ENCODE measurements at places on chromosomes 16 and 17.

- no peak for DNase-seq
Measured at GRCh38 chr17:48487221-48487620, 43.6 kb downstream of the HOXB1 start.

DNA sequence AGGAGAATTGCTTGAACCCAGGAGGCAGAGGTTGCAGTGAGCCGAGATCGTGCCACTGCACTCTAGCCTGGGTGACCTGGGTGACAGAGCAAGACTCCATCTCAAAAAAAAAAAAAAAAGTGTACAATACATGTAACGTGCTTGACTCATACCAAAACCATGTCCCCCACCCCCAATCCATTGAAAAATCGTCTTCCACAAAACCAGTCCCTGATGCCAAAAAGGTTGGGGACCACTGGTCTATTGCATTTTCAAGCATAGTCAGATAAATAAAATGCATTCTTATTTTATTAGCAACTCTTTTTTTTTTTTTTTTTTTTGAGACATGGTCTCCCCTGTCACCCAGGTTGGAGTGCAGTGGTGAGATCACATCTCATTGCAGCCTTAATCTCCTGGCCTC, 52.1 kb downstream of the COPRS start:
- no peak for DNase-seq

DNA sequence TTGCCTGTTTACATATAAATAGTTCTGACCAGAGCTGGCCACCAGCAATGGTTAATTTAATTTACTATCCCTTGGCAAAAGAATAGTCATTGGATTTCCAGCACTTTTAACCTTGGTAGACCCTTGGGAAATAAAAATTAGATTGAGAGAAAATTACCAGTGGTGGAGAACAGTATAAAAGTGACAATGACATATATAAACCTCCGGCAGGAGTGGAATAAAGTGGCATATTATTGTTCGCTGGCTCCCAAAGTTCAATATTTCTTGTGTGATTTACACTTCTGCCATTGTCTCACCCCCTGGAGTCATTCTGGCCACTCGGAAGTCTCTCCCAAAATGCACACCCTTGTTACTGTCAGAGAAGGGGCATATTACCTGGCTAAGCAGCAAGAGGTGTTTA, 347.7 kb downstream of the NPIPA8 start:
- DNase-seq = no peak

- DNase-seq = no peak
Measured at GRCh38 chr16:53803998-53804397, 100.0 kb downstream of the FTO start.

DNA sequence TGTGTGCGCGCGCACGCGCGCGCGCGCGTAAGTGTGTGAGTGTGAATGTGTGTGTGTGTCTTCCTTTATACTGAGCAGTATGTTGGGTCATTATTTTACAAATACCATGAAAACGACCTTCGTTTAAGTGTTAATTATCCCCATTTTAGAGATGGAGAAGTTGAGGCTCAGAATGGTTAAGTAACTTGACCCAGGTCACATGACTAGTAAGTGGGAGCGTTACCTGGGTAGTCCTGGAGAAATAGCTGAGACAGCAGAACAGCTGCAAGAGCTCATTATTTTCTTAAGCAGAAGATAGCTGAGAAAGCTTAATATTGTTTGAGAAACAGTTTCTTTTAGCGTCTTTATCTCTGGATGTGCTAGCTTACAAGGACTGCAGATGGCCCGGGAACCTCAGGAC, 78.8 kb downstream of the IRX3 start:
- DNase-seq = no peak

DNA sequence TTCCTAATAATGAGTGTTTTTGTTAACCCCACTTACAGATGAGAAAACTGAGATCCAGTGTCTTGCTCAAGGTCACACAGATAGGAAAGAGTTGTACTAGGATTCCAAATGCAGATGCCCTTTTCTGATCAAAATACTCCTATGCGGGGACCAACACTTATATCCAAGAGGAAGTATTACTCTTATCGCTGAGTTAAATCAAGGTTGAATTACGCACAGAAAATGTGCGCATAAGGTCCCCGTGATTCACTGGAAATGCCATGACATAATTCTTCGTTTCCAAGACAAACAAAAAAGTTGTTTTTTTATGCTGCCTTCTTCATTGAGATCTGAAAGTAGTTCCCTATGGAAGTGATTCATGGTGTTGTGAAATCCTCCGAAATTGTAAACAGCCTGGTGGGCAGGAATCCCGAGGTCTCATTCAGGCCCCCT, 463.8 kb upstream of the HSBP1 start:
- DNase-seq = no peak

- no peak for DNase-seq
Measured at GRCh38 chr16:78894886-78895285, 705.7 kb downstream of the MAF start.

- no peak for DNase-seq
Measured at GRCh38 chr17:48290378-48290777, 139.6 kb downstream of the SKAP1 start.

GRCh38 chr17:42310787-42311215, 22.5 kb downstream of the STAT5A start:
- no peak for DNase-seq

GRCh38 chr17:32693194-32693897, 183.6 kb downstream of the MYO1D start:
- DNase-seq = no peak

DNA sequence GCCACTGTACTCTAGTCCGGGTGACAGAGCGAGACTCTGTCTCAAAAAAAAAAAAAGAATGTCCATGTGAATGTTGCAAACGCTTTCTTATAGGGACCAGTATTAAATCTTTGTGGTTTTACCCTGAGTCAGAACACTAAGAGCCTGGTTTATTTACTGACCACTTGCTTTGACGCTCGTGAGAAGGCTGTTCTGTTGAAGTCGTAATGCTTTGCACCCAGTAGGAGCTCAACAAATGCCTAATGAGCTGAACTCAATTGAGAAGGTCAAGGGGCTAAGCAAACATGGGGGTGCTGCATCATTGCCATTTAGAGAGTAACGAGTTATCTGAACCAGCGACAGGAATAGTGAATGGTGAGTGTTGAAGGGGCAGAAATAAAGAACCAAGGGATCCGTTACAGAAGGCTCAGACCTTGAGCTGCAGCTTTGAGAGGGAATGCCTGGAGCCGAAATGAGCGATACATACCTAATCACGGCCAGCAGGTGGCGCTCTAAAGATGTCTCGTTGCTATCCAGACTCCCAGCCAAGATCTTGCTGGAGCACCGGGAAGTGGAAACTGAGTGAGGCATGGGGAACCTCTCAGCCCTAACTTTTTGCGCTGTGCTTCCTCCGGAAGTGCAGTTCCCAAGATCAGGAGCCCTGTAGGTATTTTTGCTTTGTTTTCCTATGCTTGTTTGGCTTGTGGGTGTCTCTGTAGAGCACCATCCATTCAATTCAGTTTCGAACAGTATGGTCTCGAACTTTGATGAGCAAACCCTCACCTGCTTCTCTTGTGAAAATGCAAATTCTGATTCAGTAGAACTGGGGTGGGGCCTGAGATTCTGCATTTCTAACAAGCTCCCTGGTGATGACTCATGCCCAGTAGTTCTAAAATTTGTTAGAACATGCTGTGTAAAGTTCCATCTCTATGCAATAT, 12.6 kb upstream of the RNF222 start:
- DNase-seq = peak; percentile 79

DNA sequence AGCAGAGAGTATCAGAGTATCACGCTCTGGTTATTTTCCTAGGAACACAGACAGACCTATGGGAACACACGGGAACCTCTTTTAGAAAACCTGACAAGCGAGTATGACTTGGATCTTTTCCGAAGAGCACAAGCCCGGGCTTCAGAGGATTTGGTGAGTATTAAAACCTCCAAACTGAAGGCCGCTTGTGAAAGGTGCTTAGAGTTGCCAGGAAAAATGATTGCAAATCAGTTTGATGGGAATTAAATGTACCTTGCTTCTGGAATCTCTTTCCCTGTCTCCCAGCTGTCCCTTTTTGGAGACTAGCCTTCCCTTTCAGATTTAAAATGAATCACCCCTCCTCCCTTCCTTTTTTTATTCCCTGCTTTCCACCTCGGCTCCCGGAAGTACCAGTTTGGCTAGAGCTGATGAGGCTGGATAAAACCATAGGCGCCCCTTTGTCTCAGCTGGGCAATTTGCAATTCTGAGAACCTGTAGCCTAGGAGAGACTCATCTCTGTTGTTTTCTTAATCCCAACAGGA, 27.3 kb downstream of the KAT7 start:
- no peak for DNase-seq

- no peak for DNase-seq
Measured at GRCh38 chr17:78044280-78044835, 84.2 kb downstream of the TMC6 start.

DNA sequence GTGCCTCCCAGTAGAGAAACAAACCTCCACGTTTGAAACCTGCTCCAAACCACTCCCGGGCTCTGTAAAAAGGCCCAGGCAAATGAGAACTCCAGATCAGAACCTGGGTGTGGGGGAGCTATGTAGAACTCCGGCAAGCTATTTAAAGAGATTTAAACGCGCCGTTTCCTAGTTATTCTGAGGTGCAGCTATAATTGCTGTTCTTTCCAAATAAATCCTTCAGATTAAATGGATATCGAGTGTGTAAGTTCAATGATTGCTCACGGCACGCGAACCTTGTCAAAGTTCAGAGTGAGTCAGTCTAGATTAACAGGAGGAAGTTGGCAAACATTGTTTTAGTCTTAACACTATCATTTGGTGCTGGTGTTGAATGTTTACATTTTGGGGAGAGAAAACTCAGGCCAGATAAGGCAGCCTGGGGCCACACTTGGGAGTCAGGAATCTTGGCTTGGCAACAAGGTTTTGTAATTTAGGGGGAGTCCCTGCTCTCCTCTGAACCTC, 92.9 kb upstream of the SALL1 start:
- no peak for DNase-seq

DNA sequence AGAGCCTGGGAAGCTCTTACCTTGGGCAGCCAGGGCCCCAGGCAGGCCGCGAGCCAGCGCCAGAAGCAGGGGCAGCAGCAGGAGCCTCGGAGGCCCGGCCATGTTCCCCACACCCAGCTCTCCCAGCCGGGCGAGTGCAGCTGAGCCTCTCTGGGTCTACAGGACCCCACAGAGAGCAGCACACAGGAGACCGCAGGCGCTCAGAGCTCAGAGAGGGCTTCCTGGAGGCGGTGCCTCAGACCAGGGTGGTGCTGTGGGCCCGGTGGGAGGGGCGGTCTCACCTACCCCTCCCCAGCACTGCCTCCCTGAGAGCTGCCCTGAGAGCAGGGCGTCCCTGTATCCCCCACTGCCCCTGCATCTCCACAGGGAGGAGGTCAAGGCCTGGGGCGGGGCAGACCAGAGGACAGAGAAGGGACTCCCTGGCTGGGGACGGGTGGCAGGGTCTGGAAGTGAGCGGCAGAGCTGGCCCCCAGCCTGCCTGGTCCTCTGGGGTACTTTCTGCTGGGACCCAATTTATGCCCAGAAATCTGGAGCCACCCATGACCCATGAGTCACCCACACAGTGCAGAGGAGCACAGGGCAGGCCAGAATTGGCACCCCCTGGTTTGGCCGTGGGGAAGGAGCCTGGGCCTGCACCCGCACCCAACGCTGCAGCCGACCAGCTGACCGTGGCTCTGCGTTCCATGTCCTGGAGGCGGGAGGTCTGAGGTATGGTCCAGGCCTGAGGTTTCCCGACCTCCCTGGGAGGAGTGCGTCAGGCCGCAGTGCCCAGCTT, at the start of gene CD7:
Gene CD7, minus strand, starts transcription at position 215 of the 775 bp plus-strand sequence. Its CDS starts 113 bp downstream, at position 102.
- DNase-seq = peak; percentile 71

- no peak for DNase-seq
Measured at GRCh38 chr16:46980926-46981325, 7.5 kb upstream of the DNAJA2 start.

DNA sequence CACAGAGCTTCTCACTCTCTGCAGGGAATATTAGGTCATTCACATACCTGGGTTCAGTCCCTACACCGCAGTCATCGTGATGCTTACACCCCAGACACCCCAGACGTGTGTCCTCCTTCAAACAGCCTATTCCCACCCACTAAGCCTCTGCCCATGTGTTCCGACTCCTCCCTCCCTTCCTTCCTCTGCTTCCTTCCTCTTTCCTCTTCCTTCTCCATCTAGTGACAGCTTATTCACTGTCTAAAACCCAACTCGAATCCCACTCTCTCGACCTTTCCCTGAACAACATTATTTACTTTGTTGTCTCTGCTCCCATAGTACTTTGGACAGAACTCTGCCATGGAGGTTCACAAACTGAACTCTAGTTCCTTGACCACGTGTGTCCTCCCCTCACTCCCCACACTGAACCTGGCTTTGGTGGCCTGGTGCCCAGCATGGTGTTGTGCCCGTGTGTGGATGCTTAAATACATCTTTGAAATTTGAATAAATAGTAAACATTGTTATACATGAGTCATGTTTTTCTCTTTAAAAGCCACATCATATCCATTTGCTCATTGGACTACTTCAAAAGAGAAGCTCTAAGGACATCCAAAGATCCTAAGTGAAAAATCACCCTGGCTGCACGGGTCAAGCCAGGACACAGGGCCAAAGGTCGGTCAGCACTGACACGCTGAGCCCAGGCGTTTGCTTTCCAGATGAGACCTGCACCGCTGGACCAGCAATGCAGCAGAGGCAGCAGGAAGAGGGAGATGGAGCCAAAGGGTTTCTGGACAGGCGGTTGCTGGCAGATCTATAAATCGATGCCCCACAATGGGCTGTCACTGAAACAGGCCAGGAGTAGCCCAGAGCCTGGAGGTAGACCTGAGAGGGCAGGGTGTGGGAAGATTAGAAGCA, 14.1 kb upstream of the G6PC1 start:
- no peak for DNase-seq

DNA sequence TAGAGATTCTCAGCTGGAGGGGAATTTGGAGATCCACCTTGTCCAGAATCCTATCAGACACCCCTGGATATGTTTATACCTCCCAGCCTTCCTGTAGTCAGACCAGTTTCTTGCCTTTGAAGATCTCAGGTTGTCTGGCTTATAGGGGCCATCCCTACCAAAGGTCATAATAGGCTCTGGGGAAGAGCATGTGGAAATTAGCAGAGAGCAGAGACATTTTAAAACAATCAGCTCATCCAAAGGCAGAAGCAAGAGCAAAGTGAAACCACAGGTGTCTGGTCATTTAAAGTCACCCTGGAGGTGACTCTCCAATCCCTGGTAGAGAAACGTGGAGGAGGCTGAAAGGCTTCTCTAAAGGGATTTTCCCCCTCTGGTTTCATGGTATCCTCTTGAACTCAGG, 299.3 kb upstream of the EEF2KMT start:
- no peak for DNase-seq

GRCh38 chr17:82105882-82106687, 8.0 kb upstream of the FASN start:
- DNase-seq = peak; percentile 59

GRCh38 chr17:64004903-64005733, 7.0 kb downstream of the PRR29 start:
- DNase-seq = no peak

GRCh38 chr16:79849119-79849518, 248.6 kb upstream of the MAF start:
- DNase-seq = no peak

Measured in stimulated activated CD4-positive, alpha-beta T cell treated with anti-CD3 and anti-CD28 coated beads, Interleukin-4, amount 100 ng/mL, for 1 hour (primary cell).